ACHN (cell line): ENCODE measurements at places on chromosomes 3 and 15.

DNA sequence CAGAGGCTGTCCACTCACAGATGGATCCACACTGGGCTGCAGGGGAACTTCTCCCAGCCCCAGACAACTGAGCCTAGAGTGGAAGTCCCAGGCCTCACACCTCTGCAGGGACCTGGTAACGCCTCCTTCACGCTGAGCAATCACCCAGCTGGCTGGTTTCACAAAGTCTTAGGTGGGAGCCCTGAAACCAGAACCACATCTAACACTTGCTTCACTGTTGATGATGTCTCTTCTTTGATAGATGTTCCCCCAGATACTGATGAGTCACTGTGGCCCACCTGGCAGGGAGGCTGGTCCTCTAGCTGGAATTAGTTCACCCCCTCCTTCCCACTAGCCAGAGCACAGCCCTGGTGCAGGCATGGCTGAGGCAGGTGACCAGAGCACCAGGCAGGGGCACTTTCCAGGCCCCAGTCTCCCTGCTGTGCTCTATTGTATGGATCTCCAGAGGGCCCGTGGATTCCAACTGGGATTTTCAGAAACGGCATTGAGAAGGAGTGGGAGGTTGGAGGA is 33.5 kb downstream of the MYL3 start:
- DNase-seq, result no peak

GRCh38 chr3:188185717-188186251 is 31.8 kb downstream of the LPP start:
- DNase-seq, result no peak

DNA sequence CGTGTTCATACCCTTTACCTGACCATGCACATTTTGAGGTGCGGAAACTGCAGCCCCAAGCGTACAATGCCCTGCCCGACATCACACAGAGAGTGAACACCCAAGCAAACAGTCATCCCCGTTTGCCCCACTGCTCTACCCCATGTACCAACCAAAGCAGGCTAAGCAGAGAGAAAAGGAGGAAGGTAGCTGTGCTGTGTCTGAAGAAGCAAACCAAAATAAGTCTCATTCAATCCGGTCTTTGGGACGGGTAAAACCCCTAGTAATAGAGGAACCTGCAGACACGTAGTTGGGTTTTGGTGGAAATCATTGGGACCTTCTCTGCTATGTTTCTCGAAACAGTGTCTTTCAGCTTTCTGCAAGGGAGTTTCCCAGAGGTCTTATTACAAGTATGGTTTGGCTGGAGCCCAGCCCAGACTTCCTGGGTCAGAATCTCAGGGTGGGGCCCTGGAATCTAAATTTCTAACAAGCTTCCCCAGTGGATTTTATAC is 164.6 kb upstream of the HES1 start:
- no peak for DNase-seq

GRCh38 chr15:57857871-57858270 is 151.4 kb downstream of the POLR2M start:
- no peak for DNase-seq

DNA sequence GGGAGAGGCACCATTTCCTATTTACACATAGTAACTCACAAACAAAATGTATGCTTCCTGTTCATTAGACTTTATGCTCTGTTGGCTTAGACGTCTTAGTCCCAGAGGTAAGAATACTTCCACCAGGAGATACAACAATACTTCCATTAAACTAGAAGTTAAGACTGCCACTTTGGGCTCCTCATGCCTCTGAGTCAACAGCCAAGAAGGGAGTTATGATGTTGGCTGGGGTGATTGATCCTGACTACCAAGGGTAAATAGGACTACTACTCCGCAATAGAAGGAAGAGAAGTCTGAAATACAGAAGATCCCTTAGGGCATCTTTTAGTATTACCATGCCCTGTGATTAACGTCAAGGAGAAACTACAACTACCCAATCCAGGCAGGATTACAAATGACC is 43.5 kb upstream of the ABI3BP start:
- no peak for DNase-seq

GRCh38 chr3:38067508-38068233 is 28.7 kb downstream of the DLEC1 start:
- no peak for DNase-seq

GRCh38 chr15:74228723-74229081 is 7.4 kb upstream of the CCDC33 start:
- no peak for DNase-seq

GRCh38 chr15:35669432-35670045 is 123.6 kb upstream of the DPH6 start:
- no peak for DNase-seq

GRCh38 chr3:77871436-77871835 is 831.5 kb downstream of the ROBO2 start:
- DNase-seq, result no peak

DNA sequence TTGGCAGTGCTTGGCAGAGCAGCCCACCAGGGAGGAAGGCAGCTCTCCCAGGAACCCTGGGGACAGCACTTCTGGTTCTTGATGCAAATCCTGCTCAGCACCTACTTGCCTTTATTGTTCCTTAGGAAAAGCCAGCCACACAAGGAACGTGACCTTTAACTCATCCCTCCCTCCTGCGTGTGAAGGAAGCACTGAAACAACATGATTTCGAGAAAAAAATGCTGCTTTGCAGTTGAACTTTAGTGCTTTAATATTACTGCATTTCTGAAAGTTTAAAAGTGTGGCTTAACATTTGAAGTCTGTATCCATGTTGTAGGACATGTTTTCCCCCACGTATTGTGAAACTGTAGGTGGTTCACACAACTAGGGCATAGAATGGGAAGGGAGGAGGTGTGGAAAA is 50.4 kb upstream of the CTNNB1 start:
- no peak for DNase-seq

GRCh38 chr3:65483480-65483879 is 555.2 kb downstream of the MAGI1 start:
- DNase-seq, result no peak
